DND-41 (cell line): ENCODE measurements at places on chromosomes 6 and 20.
A peak's percentile ranks its signal among the peaks of the same experiment; 100 is the strongest.

- DNase-seq: no peak
Observed at GRCh38 chr6:159390381-159390780, 221.2 kb downstream of the FNDC1 start.

- DNase-seq: no peak
Observed at GRCh38 chr20:59644371-59644939, 40.1 kb downstream of the PHACTR3 start.

DNA sequence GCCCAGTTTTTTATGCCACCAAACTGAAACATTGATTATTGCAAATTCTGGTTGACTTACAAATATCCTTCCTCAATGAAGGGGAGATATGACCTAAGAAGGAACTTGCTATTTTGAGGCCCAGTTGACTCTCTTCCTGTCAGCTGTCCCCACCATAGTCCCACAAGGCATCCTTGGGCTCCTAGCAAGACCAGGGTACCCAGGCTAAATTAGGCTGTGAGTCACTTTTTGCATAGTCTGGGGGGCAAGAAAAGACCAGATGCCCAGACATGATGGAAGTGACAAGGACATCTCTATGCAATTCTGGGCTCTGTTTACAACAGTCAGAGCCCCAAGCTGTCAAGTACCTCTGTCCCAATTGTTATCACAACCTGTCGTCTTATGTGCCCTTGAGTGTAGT lies 31.8 kb upstream of the MAFB start:
- no peak for DNase-seq

DNA sequence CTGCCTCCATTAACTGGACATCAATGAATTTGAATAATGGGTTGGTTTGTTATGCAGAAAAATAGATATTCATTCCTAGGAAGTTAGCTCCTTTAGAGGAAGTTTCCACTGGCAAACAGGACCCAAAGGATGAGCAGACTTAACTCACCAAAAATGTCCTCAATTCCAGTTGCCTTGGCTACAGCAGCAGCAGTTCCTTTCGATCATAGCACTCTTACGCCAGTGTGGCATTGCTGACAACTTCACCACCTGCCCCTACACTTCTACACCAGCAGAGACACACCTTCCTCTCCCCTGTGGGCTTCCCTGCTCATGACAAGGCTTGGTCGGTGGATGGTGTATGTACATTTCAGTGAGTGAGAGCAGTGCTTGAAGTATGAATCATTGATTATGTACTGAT lies 532.8 kb downstream of the QKI start:
- no peak for DNase-seq

GRCh38 chr6:35017411-35018181 lies 123.5 kb downstream of the TCP11 start:
- DNase-seq: no peak

DNA sequence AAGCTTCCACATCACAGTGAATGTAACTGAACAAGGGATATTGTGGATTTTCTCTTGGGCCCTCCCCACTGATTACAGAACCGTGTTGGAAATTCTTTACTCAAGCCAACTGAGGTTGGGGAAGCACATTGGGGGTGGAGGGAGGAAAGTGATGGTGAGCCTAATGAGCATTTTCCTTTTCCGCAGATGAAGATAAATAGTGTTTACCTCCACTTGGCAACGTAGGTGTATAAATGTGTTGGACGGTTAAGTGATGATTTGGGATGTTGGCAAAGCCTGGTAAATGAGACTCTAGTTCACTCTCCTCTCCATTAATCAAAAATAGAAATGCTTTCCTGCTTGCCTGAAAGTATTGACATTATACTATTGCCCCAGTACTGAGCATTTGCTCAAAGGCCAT lies 27.1 kb upstream of the NRN1 start:
- DNase-seq: no peak

DNA sequence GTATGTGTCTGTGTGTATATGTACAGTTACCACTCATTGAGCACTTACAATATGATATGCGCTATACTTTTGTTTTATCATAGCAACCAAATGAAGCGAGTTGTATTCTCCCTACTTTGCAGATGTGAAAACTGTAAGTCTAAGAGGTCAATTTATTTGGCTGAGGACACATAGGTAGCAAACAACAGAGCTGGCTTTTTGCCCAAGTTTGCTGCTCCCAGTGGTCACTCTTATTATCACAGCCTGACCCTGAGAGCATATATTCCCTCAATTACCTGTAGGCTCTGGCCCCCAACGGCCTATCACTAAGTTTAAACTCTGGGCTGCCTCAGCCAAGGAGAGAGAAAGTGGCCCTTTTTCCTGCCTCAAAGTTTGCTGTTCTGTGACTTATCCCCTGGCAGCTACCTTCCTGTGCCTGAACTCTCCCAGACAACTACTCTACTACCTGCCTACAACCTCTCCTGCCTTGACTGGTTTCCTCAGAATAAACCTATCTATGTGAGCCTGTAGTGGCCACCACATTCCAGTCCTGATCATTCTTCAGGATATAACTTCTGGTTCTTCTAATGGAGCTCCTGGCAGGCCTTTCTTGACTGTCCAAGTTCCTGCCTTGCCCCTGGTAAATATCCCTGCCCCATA lies 221.8 kb downstream of the FRK start:
- peak; percentile 10 for DNase-seq

DNA sequence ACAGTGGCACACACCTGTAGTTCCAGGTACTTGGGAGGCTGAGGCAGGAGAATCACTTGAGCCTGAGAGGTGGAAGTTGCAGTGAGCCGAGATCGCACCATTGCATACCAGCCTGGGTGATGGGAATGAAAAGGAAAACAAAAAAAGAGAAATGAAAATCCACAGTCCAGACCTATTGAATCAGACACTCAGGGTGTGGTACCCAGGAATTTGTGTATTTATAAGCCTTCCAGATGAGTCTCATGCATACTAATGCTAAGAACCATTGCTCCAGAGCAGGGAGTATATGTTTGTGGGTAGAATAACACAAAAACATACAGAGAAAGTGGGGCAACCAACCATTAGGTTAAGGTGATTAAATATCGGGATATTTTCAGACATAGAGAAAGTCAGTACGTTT lies 36.1 kb upstream of the PLCB4 start:
- DNase-seq: no peak

GRCh38 chr20:39810309-39810708 lies 848.2 kb downstream of the DHX35 start:
- no peak for DNase-seq

- DNase-seq: no peak
Observed at GRCh38 chr20:46652699-46653098, 1.4 kb upstream of the SLC13A3 start.

DNA sequence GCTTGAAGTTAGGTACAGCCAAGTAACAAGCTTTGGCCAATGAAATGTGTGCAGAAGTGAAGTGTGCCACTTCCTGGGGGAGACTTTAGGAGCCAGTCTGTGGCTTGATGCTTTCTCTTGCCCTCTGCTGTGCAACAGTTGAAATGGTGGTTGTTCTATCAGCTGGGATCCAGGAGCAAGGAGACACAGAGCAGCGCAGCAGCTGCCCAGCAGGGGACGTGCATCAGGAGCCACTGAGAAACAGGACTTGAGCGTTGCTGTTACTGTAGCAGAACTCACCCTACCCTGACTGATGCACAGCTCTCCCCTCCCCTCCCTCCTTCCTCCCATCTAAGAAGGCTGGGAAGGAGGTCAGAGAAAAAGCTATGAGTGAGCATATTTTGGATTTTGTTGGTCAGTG lies 18.9 kb upstream of the CCN5 start:
- peak; percentile 35 for DNase-seq

- DNase-seq: no peak
Observed at GRCh38 chr6:169271158-169271876, 17.7 kb upstream of the THBS2 start.

- peak; percentile 48 for DNase-seq
Observed at GRCh38 chr6:111993342-111993741, 60.6 kb upstream of the CCN6 start.
